ENCODE measurements at places on chromosomes 2 and 18.

GRCh38 chr2:118131771-118132170, 43.5 kb downstream of the INSIG2 start:
- DNase-seq = no peak

DNA sequence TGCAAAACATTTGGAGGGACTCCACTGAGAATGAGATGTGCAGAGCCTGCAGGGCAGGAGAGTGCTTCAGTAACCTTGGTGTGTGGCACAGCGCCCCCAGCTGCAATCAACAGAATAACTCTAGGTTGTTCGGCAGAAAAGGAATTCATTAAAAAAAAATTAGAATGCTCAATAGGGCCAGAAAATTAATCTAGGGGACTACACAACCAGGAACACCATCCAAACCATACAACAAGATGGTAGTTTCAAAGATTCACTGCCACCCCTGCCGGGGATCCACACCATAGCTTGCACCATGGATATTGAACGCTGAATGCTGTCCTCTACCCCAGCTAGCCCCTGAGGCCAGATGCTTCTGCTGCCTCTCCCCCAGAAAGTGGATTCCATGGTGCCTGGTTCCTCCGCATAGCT, 50.1 kb downstream of the THUMPD2 start:
- no peak for DNase-seq

GRCh38 chr2:207223051-207223450, 57.3 kb upstream of the KLF7 start:
- no peak for DNase-seq

DNA sequence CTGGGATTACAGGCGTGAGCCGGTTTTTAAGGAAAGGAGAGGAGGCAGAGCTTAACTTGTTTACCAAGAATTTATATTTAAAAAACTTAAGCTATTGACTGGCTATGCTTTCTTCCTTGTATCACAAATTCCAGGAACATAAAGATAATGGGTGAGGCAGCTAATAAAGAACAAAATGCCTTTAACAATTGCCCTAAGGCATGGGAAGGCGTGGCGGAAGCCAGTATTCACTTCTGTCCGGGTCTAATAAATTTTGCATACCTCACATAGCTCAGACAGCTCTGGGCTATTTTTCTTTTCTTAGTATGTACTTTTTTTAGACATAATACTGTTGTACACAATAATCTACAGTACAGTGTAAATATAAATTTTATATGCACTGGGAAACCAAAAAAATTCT, 1.0 kb upstream of the LDAH start:
- no peak for DNase-seq

GRCh38 chr2:58051445-58051844, 4.8 kb downstream of the VRK2 start:
- no peak for DNase-seq

DNA sequence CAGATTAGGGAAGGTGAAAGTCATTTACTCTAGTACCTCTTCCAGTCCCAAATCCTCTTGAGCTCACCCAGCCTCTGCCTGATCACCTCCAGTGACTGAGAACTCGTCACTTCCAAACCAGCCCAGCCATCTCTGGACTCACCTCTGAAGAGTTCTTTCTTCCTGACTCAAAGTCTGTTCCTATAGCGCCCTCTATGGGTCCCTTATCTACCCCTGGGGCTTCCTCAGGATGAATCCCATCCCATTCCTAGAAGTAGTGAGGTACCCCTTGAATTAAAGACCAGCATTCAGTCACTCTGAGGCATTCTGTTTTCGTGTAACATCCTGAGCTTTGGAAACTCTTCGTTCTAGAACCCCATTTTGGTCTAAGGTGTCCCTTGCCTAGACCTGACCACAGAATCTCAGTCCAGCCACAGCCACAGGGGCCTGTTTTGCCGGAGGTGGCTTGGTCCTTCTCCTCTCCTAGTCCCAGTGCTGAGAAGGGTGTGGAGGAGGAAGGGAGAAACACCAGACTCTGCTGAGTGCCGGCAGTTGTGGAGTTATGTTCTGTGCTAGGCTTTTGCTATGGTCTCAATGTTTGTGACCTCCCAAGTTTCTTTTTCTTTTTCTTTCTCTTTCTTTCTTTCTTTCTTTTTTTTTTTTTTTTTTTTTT, 32.7 kb downstream of the SIX3 start:
- peak; percentile 40 for DNase-seq

- no peak for DNase-seq
Observed at GRCh38 chr2:3253913-3254441, 123.6 kb downstream of the EIPR1 start.

- DNase-seq = no peak
Observed at GRCh38 chr2:207534417-207534816, 4.7 kb downstream of the CREB1 start.

DNA sequence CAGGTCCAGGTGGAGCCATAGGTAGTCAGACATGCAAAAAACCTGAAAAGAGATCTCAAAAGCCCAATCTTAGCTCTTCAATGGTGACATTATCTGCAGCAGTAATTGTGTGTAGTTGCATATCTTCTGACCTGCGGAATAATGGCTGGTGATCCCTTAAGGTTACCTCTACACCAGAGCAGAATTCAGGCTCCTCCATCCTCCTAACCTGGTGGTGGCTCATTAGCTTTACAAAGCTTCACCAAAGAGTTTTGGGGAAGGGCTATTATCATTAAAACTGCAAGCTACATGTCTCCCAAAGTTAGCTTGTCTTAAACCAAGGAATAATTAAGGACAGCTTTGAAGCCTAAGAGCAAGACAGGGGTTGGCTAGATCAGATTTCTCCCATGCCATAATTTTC, 42.6 kb upstream of the CHST9 start:
- DNase-seq = no peak

GRCh38 chr2:29275186-29275585, 160.0 kb downstream of the CLIP4 start:
- DNase-seq = no peak

- DNase-seq = no peak
Observed at GRCh38 chr18:23273443-23273966, 138.2 kb downstream of the CABLES1 start.

GRCh38 chr2:176682278-176682677, 413.0 kb downstream of the MTX2 start:
- peak; percentile 34 for DNase-seq

DNA sequence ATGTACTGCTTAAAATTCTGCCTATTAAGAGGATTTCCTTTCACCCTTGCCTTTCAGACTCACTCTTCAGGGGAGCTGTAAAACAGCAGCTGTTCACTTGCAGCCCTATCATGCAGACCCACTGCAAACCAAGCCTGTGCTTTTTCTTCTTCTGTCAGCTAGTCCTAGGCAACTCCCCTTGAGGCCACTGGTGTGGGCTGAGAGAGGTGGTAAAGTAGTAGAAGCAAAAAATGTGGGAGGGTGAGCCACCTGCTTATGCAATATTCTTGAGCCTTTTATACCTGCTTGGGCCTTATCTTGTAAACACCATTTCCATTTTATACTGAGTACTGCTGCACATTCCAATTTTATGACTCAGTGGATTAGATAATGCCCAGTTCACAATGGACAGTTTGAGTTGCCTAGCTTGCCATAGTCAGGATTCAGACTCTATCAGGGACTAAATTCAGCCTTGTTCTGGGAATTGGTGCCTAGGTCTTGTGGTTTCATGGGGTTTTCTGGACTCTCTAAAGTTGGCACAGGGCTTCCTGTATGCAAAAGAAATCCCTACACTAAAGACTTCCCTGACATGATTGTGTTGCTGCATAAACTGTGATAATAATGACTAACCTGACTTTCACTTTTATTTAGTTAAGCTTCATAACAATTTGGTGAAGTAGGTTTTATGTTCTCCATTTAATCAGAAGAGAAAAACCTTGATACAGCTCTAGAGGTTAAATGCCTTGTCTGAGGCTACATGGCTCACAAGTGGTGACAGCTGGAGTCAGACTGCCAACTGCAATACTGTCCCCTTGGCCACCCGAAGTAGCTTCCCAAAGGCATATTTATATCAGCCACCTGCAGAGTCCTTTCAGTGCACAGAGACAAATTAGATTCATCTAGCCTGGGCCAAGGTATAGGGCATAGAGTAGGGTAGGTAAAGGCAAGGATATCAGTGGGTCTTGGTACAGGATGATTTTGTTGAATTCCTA, 47.4 kb upstream of the KDM3A start:
- no peak for DNase-seq

- DNase-seq = no peak
Observed at GRCh38 chr2:154449951-154450658, 248.4 kb upstream of the KCNJ3 start.

DNA sequence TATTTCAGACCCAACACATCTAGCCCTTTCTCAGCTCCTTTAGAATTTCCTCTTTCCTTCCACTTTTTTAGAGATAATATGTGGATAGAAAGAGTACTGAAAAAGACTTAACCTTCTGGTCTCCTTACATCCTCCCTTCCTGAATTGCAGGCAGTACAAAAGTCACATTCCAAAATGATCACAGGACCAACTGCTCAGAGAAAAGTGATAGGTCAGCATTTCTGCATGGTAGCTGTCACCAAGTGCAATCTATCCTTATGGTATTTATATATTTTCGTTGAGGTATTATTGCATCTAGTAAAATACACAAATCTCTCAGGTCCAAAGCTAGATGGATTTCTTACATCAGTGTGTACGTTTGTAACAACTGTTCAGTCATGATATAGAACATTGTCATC, 427.5 kb downstream of the LPIN1 start:
- no peak for DNase-seq

DNA sequence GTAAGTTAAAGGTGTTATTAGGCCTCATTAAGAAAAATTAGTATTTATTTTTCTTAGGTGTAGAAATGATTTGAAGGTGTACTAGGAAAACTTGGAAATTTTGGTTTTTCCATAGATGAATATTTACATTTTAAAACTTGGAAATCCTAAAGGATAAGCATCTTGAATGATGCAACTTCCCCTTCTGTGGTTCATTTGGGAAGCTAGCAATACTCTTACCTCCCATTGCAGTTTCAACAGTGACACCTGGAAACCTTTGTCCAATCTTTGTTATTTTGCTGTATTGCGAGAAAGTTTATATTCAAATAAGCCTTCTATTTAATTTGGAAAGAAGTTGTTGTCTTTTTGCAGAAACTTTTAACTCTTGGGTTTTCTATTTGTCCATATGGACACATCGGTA, 68.5 kb downstream of the ZEB2 start:
- no peak for DNase-seq

- DNase-seq = no peak
Observed at GRCh38 chr2:3430740-3431490, 51.4 kb downstream of the TRAPPC12 start.

DNA sequence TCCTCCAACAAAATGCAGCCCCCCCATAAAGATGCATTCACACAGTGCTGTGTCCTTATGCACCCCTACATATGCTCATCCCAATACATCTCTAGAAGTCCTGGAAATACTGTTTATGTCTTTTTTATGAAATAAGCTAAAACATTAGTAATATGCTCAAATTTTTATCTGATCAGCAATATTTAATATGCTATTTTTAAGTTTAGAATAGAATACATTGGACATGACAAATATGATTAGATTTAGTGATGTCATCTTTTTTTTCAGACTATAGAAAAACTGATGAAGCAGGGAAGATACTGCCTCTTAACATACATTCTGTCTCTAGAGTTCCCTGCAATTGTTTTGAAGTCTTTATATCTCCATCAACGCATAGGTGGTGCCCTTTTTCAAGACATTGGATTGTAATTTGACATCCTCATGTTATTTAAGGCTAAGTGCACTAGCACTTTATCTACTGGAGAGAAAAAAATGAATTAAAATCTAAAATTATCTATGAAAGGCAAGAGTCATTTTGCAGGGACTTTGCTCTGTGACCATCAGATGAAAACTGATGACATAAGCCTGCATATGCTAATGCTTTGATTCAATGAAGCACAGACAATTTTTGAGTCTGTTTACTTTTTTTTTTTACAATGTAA, 395.3 kb downstream of the LPIN1 start:
- no peak for DNase-seq

DNA sequence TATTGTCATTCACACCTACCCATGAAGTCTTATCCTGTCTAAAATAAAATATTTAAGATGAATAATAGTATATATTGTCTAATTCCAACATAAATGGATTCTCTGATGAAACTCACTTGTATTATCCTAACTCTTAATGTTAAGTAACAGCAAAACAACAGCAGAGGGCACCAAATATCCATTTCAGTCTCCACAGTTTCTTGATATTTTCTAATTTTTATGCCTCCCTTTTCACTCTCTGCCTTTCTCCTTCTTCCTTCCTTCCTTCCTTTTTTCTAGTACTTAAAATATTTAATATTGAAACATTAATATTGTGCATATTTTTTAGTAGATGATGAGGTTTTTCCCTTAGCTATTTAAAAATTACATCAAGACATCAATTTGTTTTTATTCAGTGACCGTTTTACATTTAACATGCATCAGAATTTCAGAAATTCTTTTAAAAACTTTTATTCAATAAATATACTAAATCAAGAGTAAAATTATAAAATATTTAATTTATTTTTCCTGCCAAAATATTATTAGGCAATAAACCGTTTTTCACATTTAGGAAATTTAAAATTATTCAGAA, 97.6 kb downstream of the WDR7 start:
- DNase-seq = peak; percentile 12

DNA sequence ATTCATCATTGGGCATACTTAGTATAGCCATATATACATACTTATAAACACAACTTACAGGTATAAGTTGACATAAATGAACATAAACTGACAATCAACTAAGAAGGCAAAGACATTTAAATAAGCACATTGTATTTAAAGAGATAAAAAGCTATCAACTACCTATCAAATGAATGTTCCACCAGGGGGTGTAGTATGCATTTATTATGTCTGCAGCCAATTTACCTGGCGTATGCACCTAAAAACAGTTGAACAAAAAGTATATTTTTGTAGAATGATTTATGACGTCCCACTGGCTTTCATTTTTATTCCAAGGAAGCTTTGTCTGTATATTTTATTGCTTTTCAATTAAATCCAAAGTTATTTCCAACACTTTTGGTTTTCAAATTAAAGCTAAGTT, 323.5 kb downstream of the AFF3 start:
- DNase-seq = no peak

- no peak for DNase-seq
Observed at GRCh38 chr2:168731616-168732015, 70.8 kb upstream of the NOSTRIN start.

DNA sequence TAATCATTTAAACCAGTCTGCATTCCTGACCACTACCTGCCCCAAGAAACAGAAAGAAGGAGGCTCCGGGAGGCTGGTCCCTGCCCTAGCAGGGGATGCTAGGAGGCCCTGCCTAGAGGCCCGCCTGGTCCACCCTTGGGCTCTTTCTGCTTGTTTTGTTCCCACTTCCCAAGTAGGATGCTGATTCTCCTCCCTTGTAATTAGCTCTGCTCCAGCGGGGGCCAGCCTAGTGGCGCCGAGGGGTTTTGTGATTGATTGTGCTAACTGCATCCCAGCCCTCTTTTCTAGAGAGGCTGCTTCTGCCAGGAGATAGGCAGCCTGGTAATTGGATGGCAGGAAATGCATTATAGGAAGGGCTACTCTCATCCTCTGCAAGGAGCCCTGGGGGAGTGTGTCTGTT, 220.0 kb downstream of the LOXHD1 start:
- no peak for DNase-seq

DNA sequence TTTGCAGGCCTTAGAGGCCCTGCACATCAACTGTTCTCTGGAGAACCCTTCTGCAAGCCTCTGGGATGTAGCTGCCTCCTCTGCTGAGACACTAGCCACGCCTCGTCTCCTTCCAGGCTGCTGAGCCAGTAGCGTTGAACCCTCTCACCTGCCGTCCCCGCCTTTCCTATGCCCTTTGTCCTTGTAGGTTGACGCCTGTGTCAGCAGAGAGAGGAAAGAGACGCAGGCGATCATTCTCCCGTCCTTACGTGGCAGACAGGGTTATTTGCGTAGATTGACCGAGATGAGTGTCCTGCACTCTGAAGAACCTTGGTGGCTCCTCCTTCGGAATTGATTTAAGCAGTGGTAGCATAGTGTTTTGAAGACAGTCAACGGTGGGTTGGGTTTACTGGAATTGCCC, 27.8 kb downstream of the ID2 start:
- DNase-seq = no peak
